Activated T-helper 17 cell treated with anti-CD3 and anti-CD28 coated beads, Interleukin-2, amount 50 U/mL, for 72 hours (primary cell): ENCODE measurements at places on chromosomes 16 and 17.
A peak's percentile ranks its signal among the peaks of the same experiment; 100 is the strongest.

GRCh38 chr17:50681263-50682200, 26.2 kb downstream of the ANKRD40 start:
- no peak for ATAC-seq

- ATAC-seq = peak; percentile 69
Measured at GRCh38 chr17:83155128-83156121, 76.0 kb downstream of the METRNL start.

DNA sequence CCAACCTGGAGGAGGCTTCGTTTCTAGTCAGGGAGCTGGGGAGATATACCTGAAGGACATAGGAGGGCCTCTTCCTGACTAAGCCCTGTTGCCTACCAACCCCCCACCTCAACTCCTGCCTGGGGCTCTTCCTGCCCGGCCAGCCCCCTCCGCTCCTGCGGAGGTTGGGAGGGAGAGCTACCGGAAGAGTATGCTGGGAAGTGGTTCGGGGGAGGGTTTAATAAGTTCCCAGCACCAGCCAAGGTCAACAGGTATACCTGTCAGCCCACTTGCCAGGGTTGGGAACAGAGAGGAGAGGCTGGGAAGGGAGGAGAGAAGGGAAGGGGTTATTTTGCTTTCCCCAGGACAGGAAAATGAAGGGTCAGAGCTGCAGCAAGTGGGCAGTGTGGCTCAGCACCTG, 4.7 kb downstream of the PPP1R1B start:
- ATAC-seq = no peak

DNA sequence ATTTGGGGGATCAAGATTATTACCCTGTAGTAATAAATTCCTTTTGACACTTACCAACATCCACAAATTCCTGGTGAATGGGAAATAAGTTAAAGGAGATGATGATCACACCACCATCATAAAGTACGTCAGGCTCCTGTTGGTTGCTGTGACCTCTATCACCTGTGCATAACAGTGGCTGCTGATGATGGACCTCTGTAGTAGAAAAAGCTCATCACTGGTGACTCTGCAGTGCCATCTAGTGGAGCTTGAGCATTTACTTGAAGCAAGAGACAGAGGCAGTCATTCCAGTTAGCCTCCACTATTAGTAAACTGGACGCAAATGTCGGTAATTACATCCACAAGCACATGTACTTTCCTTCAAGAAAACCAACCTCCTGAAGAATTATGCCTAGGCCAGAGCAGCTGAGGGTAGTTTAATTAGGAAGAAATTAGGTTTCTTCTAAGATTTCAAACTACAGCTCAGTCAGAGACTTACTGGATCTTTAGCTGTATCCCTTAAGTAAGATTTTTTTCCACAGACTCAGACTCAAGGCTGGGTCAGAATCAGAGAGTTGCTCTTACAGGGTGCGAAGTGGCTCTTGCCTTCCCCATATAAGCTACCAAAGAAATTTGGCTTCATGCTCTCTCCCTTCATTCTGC, 39.3 kb downstream of the CYB561 start:
- ATAC-seq = peak; percentile 80

DNA sequence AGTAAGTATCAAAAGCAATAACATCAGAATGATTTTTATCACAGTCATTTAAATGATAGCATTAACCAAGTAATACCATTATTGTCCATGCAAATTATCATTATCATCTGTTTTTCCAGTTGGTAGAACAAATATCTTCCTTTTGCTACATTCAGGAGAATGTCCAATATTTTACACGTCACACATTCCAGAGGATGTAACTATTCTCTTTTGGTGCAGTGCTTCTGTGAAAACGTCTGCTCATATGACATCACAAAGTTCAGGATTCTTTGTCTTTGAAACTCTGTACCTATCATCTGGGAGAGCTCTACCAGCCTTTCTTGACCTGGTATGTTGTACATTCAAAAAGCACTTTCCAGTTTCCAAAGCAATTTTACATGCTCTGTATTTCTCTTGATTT, 40.2 kb upstream of the PITPNM3 start:
- ATAC-seq = no peak

DNA sequence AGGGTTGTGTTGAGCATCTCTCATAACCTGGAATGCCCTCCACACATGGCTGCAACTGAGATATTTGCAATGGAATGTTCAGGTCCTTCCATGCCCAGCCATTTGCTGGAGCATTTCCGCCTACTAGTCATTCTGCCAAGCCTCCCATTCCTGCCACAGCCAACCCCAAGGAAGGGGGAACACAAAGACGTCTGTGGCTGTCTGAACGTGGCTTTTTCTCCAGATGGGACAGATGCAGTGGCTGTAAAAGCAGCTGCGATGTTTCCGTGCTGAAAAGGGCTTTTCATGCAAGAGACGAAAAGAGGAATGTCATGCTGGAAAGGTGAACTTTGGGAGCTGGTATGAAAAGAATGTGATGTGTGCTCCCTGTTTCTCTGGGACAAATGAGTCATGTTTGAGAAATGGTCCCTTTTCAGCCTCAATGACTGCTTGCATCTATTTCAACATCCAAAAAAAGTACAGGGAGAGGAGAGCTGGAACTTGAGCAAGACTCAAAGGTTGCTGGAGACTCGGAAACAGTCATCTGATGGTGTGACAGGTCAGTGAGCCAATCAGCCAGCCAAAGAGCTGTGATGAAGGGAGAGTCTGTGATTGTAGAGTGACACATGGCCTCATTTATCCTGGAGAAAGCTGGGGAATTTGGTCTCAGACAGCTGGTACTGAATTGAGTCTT, 208.9 kb downstream of the SHISA9 start:
- no peak for ATAC-seq

DNA sequence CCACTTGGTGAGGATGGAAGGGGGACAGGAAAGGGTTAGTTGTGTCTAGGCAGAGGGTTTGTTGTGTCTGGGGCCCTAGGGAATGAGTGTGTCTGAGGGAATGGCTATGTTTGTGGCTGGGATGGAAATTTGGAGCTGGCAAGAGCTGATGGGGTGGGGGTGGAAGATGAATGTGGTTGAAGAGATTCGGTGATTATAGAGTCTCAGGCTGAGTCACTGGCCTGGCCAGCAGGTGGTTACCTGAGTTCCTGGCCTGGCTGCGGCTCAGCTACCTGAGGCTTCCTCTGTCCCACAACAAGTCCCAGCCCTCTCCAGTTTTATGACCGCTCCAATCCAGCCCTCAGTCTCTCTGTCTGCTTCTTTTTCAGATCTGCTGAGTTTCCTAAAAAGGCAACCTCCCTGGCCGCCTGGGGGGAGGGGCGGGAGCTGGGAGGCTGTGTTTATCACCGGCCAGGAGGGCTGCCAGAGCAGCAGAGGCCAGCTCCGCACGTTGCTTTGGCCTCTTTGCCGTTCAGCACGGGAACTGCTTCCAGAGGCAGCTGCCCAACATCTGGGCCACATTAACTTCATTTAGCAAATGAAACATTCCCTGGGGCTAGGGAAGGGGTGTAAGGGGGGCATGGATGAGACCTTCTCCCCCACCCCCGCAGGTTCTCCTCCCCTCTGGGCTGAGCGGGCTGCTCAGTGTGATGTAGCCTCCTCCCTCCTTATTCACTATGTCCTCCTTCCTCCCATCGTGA, 21.8 kb downstream of the ITGB3 start:
- peak; percentile 11 for ATAC-seq

DNA sequence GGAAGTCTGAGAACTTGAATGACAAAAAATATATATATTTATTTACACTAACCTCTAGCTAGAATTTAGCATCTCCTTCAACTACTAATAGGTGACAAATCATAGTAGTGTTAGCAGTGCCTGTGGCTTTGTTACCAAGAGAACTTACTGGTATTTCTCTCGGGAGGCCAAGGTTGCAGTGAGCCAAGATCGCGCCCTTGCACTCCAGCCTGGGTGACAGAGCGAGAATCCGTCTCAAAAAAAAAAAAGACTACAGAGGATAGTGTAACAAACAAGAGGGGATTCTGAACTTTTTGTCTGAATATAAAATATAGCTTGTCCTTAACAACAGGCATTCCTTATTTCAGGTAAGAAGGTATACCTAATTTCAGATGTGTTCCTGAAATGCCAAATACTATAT, 1.3 kb upstream of the SUZ12 start:
- ATAC-seq = no peak
